ENCODE measurements at places on chromosomes 7 and 10. TPM values are rescaled to one million over a fixed set of nuclear protein-coding genes. Genes with fewer than 3 reads are reported as not detected.

The CDHR3 gene
- 0.79 TPM for total RNA-seq

The PKD2L1 gene
- total RNA-seq = 0.30 TPM

- no peaks in the 10 kb centered on the region for H3K27me3 ChIP-seq
- DNase-seq = no peak
- peaks cover 3% of the 10 kb centered on the region for H3K36me3 ChIP-seq
- H3K4me3 ChIP-seq = no peak overlapping the region
- no peak overlapping the region for H3K27ac ChIP-seq
- peaks cover 32% of the 10 kb centered on the region for H3K4me1 ChIP-seq
Observed at GRCh38 chr10:31959461-31960173, 31.0 kb upstream of the ARHGAP12 start.

DNA sequence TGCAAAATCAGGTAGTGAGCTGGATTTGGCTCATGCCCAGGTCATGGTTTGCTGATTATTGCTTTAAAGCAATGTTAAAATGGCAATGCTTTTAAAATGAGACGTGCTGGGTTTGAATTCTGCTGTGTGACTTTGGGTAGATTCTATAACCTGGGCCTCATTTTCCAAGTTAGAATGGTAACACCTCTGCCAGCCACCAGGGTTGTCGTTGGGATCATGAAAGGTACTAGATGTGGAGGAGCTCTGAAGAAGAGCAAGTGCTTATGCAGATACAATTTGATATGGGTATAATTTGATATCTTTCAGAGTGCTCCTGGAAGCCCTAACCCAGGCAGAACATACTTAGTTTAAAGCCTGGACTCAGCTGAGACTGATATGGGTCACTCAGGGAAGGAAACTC lies 60.0 kb downstream of the EVX1 start:
- H3K36me3 ChIP-seq = no peaks in the 10 kb centered on the region
- H3K27me3 ChIP-seq = peaks cover 26% of the 10 kb centered on the region
- H3K4me3 ChIP-seq = no peak overlapping the region
- H3K4me1 ChIP-seq = no peaks in the 10 kb centered on the region
- DNase-seq = no peak

DNA sequence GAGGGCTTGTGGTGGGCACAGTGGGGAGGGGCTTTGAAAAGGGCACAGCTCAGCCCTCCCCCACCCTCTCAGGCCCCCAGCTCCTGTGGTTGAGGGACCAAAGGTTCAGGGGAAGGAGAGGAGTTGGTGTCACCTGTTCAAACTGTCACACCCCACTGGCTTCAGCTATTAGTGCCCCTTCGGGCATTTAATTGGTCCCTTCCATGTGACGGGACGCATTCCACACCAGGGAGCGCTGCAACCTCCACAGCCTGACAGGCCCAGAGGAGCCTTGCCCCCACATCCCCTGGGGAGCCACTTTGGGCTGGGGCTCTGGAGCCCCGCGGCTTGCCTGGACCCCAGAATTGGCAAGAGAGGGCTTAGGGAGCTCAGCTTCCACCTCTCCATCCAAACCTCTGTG lies 75.7 kb downstream of the C10orf105 start:
- no peaks in the 10 kb centered on the region for H3K36me3 ChIP-seq
- no peak for DNase-seq
- no peak overlapping the region for H3K4me3 ChIP-seq
- no peaks in the 10 kb centered on the region for H3K4me1 ChIP-seq
- H3K27me3 ChIP-seq = no peaks in the 10 kb centered on the region

DNA sequence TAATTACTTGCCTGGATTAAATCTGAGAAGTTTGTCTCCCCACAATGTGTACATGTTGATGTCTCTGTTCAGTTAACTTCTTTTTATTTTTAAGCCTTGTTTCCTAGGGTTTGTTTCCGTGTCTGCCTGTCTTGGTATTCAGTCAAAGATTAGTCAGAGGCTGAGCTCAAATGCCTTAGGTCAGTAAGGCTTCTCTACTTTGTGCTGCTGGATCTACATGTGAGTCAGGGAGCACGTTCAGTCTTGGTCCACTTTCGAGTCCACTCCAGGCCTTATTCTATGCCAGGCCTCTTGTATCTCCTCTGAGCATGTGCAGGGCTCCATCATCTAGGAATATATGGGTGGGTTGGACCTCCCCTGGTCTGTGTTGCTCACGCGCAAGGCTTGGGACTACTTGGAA lies 93.3 kb upstream of the FZD8 start:
- H3K36me3 ChIP-seq = no peaks in the 10 kb centered on the region
- no peak overlapping the region for H3K4me3 ChIP-seq
- DNase-seq = no peak

DNA sequence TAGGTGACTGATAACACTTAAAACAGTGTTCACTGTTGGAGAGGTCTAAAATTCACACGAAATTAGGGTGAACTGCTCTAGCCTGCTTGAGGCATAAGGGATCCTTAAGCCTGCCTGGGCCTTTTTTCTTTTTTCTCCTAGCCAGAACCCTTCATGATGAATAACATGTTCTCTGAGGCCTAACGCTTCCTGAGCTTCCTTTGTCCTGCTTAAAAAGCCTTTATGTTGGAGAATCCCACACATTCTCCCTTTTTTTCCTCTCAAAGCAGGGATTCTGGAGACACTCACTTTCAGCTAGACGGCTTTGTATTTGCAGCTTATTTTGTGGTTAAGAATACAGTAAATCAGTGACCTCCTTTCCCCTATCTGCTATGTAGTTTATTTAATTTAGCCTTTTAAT lies 354.7 kb upstream of the PHF14 start:
- H3K27me3 ChIP-seq = no peaks in the 10 kb centered on the region
- H3K4me3 ChIP-seq = no peak overlapping the region
- no peak for DNase-seq
- H3K4me1 ChIP-seq = no peaks in the 10 kb centered on the region
- no peaks in the 10 kb centered on the region for H3K36me3 ChIP-seq
- H3K27ac ChIP-seq = no peak overlapping the region

All from activated T-cell treated with anti-CD3 and anti-CD28 coated beads, Interleukin-2, amount 50 U/mL, for 72 hours (primary cell).